Lung (tissue), 17 donors: ENCODE measurements at places on chromosomes 11 and 22.
A peak's percentile ranks its signal among the peaks of the same experiment; 100 is the strongest.

GRCh38 chr11:16169956-16170847 is 186.1 kb downstream of the SOX6 start:
- H3K27me3 ChIP-seq, result no peaks in the 10 kb centered on the region
- no peak overlapping the region for H3K27ac ChIP-seq
- peaks cover 6% of the 10 kb centered on the region for H3K4me1 ChIP-seq
- no peak overlapping the region for H3K4me3 ChIP-seq
- no peaks in the 10 kb centered on the region for H3K36me3 ChIP-seq
- peak; percentile 22 for DNase-seq

- H3K27me3 ChIP-seq, result no peaks in the 10 kb centered on the region
- peaks cover 10% of the 10 kb centered on the region for H3K4me1 ChIP-seq
- peaks cover 13% of the 10 kb centered on the region for H3K36me3 ChIP-seq
- H3K27ac ChIP-seq, result no peak overlapping the region
- DNase-seq, result peak; percentile 22
- no peak overlapping the region for H3K4me3 ChIP-seq
Observed at GRCh38 chr22:21450858-21451353, 16.3 kb upstream of the TMEM191C start.

GRCh38 chr11:911031-911889 is 650 bp upstream of the CHID1 start:
- no peaks in the 10 kb centered on the region for H3K27me3 ChIP-seq
- H3K36me3 ChIP-seq, result peaks cover 2% of the 10 kb centered on the region
- peak overlapping the region; percentile 65 for H3K4me3 ChIP-seq
- DNase-seq, result peak; percentile 62

DNA sequence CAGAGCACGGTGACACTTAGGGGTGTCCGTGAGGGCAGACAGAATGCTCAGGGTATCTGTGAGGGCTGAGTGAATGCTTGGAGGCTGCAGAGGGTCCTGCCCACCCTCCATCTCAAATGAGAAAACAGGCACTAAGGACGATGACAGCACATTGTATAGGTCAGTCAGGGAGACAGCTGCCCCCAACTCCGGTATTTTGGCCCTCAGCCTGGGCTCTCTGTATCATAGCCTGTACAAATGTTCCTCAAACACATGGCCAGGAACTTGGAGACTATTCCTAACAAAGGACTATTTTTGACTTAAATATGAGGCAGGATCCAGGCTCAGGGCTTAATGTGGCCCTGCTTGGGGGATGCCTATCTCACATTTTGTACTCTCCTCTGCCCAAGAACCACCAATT is 145.4 kb downstream of the OPCML start:
- DNase-seq, result peak; percentile 60
- no peaks in the 10 kb centered on the region for H3K36me3 ChIP-seq
- peaks cover 3% of the 10 kb centered on the region for H3K27me3 ChIP-seq
- no peak overlapping the region for H3K4me3 ChIP-seq
- H3K4me1 ChIP-seq, result peaks cover 24% of the 10 kb centered on the region
- H3K27ac ChIP-seq, result no peak overlapping the region

- H3K27me3 ChIP-seq, result no peaks in the 10 kb centered on the region
- no peak overlapping the region for H3K4me3 ChIP-seq
- DNase-seq, result no peak
- H3K27ac ChIP-seq, result no peak overlapping the region
Observed at GRCh38 chr11:100525635-100526034, 161.5 kb upstream of the ARHGAP42 start.
